ENCODE measurements at places on chromosomes 7 and 10. TPM values are rescaled to one million over a fixed set of nuclear protein-coding genes. Genes with fewer than 3 reads are reported as not detected.

Gene CLCN1
- total RNA-seq = not detected

GRCh38 chr10:102461187-102462054 is 10.1 kb upstream of the C10orf95 start:
- peak; percentile 94 for DNase-seq
- peak overlapping the region; percentile 38 for H3K27ac ChIP-seq
- peak overlapping the region; percentile 72 for H3K4me3 ChIP-seq

DNA sequence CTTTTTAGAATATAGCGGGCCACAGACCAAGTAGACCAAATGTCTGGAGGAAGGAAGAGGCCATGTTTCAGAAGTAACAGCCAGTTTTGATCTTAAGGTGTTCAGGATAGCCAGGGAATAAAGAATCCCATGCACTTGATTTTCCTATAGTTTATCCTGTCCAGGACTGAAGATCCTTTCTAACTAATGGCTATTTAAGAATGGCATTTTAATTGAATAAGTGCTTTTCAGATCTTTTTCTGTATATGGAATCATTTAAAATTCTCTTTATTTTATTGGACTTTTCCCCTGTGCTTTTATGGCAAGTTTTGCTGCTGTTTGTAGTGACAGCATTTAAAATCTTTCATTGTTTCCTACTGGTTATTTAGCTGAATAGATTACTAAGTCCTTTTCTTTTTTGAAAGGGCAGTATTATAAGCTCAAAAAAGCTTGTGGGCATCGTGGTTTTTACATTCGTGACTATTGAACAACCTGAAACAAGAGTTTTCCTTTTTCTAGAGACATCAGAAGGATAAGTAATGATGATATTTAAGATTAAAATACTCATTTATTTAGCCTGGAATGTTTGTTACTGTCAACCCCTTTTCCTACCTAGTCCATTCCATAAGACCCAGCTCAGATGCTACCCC is 2.4 kb downstream of the INPP5F start:
- H3K27me3 ChIP-seq = no peaks in the 10 kb centered on the region
- H3K27ac ChIP-seq = no peak overlapping the region
- peaks cover 22% of the 10 kb centered on the region for H3K4me1 ChIP-seq
- DNase-seq = no peak

GRCh38 chr10:124957404-124957947 is 15.6 kb downstream of the ZRANB1 start:
- DNase-seq = no peak
- H3K4me1 ChIP-seq = peaks cover 13% of the 10 kb centered on the region
- H3K27me3 ChIP-seq = no peaks in the 10 kb centered on the region
- H3K4me3 ChIP-seq = no peak overlapping the region

- H3K27ac ChIP-seq = no peak overlapping the region
- no peaks in the 10 kb centered on the region for H3K4me1 ChIP-seq
Measured at GRCh38 chr7:102236592-102237287, 49.9 kb upstream of the SH2B2 start.

DNA sequence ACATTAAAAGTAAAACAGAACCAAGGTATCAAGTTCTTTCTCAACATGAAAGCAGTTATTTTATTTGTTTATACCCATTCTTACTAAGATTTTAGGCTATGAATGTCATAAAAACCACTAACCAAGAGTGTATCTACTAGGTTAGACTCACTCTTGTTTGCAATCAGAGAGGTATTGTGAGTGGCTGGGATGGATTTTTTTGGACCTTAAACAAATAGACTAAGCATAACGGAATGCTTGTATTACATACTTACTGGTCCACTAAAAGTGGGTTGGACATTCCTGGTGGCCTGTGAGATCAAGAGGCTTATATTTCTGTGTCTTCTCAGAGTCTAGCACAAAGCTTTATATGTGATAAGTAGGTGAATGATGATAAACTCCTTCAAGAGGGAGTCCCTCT is 32.6 kb upstream of the CBLL1 start:
- no peak overlapping the region for H3K4me3 ChIP-seq
- H3K4me1 ChIP-seq = no peaks in the 10 kb centered on the region
- H3K36me3 ChIP-seq = no peaks in the 10 kb centered on the region
- H3K27ac ChIP-seq = no peak overlapping the region
- DNase-seq = no peak

Gene ANXA8L1
- not detected for total RNA-seq

DNA sequence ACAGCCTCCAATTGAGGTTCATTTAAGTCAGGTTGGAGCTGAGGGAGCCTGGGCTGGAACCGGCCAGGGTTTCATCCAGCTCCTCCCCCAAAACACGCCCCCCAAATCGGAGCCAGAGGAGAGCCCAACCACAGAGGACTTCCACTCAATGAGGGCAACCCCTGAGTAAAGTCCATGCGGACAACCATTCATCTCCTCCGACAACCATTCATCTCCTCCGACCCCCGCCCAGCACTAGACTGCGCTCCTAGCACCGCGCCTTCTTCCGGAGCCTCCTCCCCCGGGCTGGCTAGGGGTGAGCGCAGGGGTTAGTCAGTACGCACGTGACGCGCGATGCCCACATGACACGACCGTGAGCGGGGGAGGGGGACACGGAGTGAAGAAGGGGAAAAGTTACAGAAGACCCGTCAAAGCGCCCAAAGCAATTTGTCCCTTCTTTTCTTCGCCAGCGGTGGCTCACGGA is 1.4 kb downstream of the MAGI2 start:
- H3K4me3 ChIP-seq = no peak overlapping the region
- no peaks in the 10 kb centered on the region for H3K36me3 ChIP-seq
- no peak for DNase-seq
- peaks cover 21% of the 10 kb centered on the region for H3K27me3 ChIP-seq

- H3K27me3 ChIP-seq = no peaks in the 10 kb centered on the region
- no peak for DNase-seq
- no peak overlapping the region for H3K4me3 ChIP-seq
- no peaks in the 10 kb centered on the region for H3K36me3 ChIP-seq
- no peaks in the 10 kb centered on the region for H3K4me1 ChIP-seq
- H3K27ac ChIP-seq = no peak overlapping the region
Measured at GRCh38 chr7:39217783-39218182, 240.1 kb downstream of the POU6F2 start.

DNA sequence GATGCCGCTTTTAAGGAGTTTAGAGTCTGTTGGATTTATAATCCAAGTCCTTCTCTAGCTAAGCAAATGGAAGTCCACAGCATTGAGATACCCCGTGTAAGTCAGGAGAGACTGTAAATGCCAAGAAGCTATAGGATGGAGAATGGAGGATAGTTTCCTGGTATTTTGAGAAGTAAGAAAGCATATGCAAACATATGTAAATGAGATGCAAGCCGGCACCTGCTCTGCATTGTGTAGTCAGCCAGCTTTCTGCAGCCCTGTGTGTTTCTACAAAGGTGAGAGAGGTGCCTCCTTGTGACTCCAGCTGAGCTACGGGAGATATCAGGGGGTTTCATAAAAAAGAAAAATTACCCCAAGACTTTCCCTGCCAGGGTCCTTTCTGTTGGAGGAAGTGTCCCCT is 176.3 kb downstream of the RPS24 start:
- no peak for DNase-seq
- no peak overlapping the region for H3K27ac ChIP-seq
- peaks cover 4% of the 10 kb centered on the region for H3K27me3 ChIP-seq
- no peaks in the 10 kb centered on the region for H3K36me3 ChIP-seq

GRCh38 chr7:83410989-83411591 is 237.8 kb downstream of the SEMA3E start:
- H3K4me1 ChIP-seq = no peaks in the 10 kb centered on the region
- H3K27me3 ChIP-seq = no peaks in the 10 kb centered on the region
- H3K27ac ChIP-seq = no peak overlapping the region
- DNase-seq = no peak
- no peaks in the 10 kb centered on the region for H3K36me3 ChIP-seq
- H3K4me3 ChIP-seq = no peak overlapping the region

Gene SPDYE5
- 0.20 TPM for total RNA-seq

Gene TMEM176A
- total RNA-seq = not detected

GRCh38 chr7:113831556-113831955 is 87.3 kb downstream of the PPP1R3A start:
- no peaks in the 10 kb centered on the region for H3K4me1 ChIP-seq
- H3K27ac ChIP-seq = no peak overlapping the region
- no peak for DNase-seq
- no peaks in the 10 kb centered on the region for H3K36me3 ChIP-seq

Gene CPVL
- total RNA-seq = 4.5 TPM

- no peak for DNase-seq
- H3K27me3 ChIP-seq = no peaks in the 10 kb centered on the region
- H3K4me1 ChIP-seq = peaks cover 8% of the 10 kb centered on the region
- H3K36me3 ChIP-seq = no peaks in the 10 kb centered on the region
Measured at GRCh38 chr7:22849662-22850061, 27.0 kb upstream of the TOMM7 start.

GRCh38 chr7:102376964-102377466 is 19.1 kb upstream of the PRKRIP1 start:
- H3K27me3 ChIP-seq = no peaks in the 10 kb centered on the region
- no peak overlapping the region for H3K4me3 ChIP-seq
- no peak for DNase-seq
- H3K4me1 ChIP-seq = no peaks in the 10 kb centered on the region

Gene TAS2R16
- total RNA-seq = not detected

DNA sequence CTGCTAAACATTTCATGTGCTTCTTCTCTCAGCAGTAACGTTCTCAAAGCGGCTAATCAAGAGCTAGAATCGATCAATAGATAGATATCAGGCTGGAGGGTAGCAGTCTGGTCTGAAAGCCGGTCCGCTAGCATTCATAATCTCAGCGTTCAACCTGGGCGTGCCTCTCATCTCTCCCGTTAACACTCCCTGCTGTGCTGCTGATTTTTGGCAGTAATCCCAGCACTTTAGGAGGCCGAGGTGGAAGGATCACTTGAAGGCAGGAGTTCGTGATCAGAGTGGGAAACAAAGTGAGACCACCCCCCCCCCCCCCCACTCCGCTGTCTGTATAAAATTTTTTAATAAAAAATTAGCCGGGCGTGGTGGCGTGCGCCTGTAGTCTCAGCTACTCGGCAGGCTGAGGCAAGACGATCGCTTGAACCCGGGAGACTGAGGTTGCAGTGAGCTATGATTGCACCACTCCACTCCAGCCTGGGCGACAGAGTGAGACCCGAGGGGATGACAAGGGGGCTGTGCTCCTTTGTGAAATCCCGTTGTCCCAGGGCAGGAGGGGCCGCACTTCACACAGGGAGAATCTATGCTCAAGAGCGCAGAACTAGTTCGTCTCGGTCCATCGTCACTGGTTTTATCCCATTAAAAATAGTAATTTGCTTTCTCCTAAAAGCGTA is 624 bp upstream of the CEP55 start:
- H3K4me1 ChIP-seq = peaks cover 17% of the 10 kb centered on the region
- DNase-seq = no peak
- H3K4me3 ChIP-seq = peak overlapping the region; percentile 95

DNA sequence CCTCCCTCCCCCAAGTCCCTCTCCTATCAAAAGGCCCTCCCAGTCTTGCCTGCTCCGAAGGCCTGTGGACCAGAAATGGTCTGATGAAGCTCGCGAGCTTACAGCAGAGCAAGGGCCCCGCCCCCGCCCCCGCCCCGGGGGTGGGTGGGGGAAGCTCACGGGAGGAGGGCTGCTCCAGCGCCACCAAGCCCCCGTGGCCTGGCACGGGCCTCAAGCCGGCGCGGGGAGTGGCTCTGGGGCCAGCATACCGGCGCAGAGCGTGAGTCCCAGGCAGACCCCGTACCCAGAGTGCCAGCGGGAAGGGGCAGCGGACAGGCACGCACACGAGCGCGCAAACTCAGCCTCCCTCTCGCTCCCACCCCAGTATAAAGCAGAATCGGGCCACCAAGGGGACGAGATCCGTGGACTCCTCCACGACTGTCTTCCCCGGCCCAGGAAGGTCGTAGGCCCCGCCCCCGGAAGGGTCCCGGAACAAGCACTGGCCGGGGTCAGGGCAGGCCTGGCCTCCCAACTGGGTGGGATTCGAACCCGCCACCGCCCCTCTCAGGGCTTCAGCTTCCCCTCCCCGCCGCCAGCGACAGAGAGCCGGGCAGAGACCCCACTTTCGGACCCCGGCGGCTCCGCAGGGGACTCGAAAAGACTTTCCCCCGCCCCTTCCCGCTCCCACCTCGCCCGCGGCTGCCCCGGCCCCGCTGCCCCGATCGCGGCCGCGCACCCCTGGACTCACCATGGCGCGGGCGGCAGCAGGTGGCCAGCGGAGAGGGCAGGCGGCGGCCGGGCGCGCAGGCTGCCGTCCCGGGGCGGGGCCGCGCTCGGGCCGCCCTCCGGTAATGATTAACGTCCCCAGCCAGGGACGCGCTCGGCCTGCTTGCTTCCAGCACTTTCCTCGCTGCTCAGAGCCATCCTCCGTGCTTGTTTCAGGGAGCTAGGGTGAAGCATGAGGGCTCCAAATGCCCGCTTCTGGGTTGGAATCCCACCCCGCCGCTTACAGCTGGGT is at the start of gene PCBD1:
Gene PCBD1 (minus strand): TSS at position 762 of the 997 bp plus-strand sequence. CDS start 32 bp downstream, at position 730.
- H3K36me3 ChIP-seq = peaks cover 3% of the 10 kb centered on the region
- peak within 1 kb of the TSS; percentile 96 for H3K4me3 ChIP-seq
- DNase-seq = peak; percentile 57
- H3K27ac ChIP-seq = peak within 1 kb of the TSS; percentile 49

DNA sequence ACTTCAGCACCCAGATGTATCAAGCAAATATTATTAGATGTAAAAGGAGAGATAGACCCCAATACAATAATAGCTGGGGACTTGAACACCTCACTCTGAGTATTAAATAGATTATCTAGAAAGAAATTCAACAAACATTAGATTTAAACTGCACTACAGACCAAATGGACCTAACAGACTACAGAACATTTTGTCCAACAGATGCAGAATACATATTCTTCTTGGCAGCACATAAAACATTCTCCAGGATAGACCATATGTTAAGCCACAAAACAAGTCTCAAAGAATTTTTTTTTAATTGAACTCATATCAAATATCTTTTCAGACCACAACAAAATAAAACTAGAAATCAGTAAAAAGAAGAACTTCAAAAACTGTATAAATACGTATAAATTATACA is 130.4 kb downstream of the MTERF1 start:
- no peaks in the 10 kb centered on the region for H3K4me1 ChIP-seq
- H3K36me3 ChIP-seq = no peaks in the 10 kb centered on the region
- DNase-seq = no peak
- no peak overlapping the region for H3K4me3 ChIP-seq

GRCh38 chr7:16708980-16709379 is 44.6 kb upstream of the TSPAN13 start:
- DNase-seq = no peak
- H3K27me3 ChIP-seq = no peaks in the 10 kb centered on the region
- peaks cover 19% of the 10 kb centered on the region for H3K36me3 ChIP-seq
- no peaks in the 10 kb centered on the region for H3K4me1 ChIP-seq

Gene MAD1L1
- total RNA-seq = 157 TPM

GRCh38 chr10:4646547-4646946 is 179.5 kb upstream of the AKR1E2 start:
- DNase-seq = no peak
- H3K4me1 ChIP-seq = no peaks in the 10 kb centered on the region
- H3K27ac ChIP-seq = no peak overlapping the region
- H3K4me3 ChIP-seq = no peak overlapping the region

Gene CHRM2
- total RNA-seq = not detected

Gene TBXAS1
- total RNA-seq = 5.5 TPM

DNA sequence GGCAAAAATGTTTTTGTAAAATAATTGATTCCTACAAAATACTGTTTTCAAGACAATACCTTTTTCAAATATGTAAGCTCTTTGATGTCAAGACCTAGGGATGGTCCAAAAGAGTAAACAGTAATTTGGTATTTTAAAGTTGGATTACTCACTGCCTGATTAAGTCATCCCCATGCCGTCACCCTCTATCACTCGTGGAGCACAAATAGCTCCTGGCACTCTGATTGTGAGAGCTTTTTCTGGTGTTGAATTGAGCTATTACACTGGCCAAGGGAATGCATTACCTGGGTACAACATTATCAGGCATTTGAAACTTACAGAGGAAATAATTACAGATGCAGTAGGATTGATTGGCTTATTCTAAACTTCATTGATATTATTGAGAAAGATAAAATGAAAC is 231.9 kb upstream of the GRM3 start:
- no peak for DNase-seq
- H3K27me3 ChIP-seq = no peaks in the 10 kb centered on the region
- no peak overlapping the region for H3K4me3 ChIP-seq
- H3K4me1 ChIP-seq = no peaks in the 10 kb centered on the region

Gene TMEM26
- total RNA-seq = not detected

Data from CD4-positive, alpha-beta T cell (primary cell).